Mesenchymal stem cell (in vitro differentiated cells and primary cell): ENCODE measurements at places on chromosomes 7 and 10.

DNA sequence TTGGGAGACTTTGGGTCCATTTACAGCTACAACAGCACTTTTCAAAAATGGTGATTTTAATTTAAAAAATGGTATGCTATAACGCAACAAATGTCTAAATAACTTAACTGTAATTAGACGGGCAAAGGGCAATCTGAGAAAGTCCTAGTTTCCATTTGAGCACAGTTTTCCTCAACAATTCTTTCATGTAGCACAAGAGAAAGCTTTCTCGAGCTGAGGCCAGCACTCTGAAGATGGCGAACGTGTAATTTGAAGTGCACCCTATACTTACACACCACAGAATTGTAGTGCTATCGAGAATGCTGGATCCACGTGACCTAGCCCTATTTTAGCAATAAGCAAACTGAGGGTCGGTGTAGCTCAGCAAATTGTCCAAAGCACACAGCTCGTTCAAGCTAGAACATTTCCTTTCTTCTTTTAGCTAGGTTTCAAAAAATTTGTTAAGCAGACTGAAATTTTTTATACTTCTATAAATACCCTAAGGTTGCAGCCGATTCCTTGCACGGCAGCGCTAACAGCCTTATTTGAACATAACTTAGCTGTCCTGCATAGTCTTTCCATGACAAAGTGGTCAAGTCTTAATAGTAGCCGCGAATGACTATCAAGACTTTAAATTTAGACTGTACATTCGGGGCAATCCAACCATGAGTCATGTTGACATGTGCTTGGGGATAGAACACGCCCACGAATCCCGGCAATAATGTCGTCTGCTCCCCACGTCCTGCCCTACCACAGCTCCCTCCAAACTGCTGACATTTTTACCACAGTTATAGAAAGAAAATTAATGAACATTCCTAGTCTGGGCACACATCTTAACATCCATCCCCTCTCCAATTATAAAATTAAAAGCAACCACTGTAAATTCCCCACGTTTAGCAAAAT lies 10.0 kb downstream of the KLF6 start:
- peak; percentile 96 for DNase-seq

- DNase-seq = no peak
Observed at GRCh38 chr7:3859431-3859830, 558.4 kb downstream of the SDK1 start.

GRCh38 chr10:86350897-86351296 lies 15.7 kb downstream of the GRID1 start:
- no peak for DNase-seq

DNA sequence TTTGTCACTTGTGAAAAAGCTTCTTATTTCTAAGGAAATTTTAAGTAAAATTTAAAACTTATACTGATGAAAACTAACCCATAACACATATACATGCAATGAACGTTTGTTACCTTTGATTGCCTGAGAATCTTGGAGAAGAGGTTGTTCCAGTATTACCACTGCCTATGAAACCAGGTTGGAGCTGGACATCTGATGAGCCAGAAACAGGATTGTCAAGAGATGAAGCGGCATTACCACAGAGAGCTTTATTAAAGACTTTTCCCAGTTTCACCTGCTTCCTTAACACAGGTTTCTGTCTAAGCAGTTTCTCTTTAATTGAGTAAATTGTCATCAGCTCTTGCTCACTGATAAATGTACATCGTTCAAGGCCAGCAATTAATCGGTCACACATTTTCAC lies 9.0 kb upstream of the KIF20B start:
- no peak for DNase-seq

DNA sequence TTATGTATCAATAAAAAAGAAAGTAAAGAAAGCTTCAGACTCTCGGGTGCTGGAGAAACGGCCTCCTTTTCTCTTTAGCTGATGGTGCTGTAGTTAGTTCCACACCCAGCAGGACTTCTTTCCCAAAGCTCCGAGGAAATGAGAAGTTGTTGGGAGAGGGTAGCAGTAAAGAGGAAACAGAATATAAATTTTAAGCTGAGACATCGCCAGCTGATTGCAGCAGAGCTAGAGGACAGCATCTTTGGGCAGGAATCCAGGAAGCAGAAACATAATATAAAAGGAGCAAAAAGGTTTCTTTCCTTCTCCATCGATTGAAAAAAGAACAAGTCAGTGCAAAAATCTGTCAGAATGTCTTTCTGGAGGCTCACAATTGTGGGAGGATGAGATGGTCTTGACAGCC lies 616.9 kb upstream of the FOXK1 start:
- DNase-seq = no peak

DNA sequence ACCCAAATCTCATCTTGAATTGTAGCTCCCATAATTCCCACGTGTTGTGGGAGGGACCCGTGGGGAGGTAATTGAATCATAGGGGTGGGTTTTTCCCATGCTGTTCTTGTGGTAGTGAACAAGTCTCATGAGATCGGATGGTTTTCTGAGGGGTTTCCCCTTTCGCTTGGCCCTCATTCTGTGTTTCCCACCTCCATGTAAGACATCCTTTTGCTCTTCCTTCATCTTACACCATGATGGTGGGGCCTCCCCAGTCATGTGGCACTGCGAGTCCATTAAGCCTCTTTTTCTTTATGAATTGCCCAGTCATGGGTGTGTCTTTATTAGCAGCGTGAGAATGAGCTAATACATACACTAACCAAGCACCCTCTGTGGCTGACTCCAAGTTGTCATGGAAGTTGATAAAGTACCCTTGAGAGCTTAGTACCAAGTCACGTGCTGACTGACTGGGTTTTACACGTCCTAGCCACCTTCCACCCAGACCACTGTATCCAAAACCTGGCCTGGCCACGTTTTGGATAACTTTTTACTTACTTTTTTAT lies 614.4 kb downstream of the SDK1 start:
- peak; percentile 29 for DNase-seq

- no peak for DNase-seq
Observed at GRCh38 chr10:17808971-17809841, at the start of gene MRC1. TSS of gene MRC1 (plus strand) at chr10:17809348. CDS start at chr10:17809466, 118 bp downstream.

DNA sequence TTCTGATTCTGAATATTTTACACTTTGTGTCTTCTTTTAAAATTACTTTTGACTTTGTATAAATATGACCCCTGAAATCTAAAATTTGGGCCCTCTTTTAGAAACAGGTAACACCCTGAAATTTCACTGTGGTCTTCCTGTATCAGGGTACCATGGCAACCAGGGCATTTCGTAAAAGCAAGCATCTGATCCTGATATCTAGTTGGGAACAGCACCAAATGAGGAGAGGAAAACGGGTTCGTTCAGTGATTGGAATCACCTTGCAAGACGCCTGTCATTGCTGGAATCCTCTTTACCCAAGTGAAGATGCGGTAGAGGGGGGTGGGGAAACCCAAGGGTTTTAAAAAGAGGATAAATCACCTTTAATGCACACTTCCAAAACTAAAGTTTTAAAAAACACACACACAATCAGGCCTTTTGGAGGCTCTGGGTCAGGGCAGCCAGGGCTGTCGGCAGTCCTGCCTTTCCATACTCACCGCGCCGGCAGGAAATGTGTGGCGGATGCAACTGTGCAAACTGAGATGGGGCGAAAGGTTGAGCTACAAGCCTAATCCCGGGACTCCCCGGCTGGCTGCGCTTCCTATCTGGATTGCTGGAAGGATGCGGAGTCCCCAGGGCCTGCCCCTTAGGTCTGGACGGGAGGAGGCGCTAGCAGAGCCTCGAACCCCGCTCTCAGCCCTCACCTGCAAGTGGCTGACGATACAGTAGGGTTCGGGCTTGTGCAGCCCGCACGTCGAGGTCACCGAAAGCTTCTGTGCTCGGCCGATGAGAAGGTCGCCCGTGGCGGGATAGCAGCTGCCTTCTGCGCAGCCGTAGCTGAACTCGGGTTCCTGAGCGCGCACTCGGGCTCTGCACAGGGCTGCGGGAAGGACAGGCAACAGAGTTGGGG lies 1.8 kb downstream of the LAMB1 start:
- DNase-seq = peak; percentile 58

- no peak for DNase-seq
Observed at GRCh38 chr7:152998420-152998819, 238.9 kb downstream of the ACTR3B start.

GRCh38 chr10:102775935-102776669 lies 32.4 kb downstream of the WBP1L start:
- DNase-seq = peak; percentile 97

DNA sequence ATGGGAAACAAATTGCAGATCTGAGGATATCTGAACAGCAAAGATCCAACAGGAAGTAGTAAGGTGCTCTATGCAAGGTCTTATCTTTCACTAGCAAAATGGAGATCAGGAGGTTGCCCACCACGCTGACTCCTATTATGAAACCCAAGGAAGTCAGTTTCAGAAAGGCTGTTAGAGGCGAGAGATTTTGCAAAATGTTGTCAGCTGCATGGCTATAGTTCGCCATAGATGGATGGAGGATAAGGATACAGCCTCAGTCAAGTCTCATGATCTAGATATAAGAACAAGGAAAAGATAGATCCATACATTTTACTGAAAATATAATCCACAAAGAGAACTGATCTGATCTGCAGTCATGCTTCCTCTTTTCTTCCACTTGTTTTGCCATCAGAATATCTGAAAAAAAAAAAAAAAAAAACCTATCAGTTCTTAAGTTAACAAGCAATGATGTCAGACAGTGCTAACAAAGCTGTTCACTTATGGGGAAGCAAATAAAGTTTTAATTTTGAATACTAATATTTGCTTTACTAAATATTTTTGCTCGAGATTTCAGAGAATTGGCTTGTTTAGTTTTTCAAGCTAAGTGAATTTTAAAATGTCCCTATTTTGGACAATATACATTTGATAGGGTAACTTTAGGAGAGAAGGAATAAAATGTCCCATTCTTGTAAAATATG lies 2.0 kb downstream of the GPR85 start:
- DNase-seq = no peak

DNA sequence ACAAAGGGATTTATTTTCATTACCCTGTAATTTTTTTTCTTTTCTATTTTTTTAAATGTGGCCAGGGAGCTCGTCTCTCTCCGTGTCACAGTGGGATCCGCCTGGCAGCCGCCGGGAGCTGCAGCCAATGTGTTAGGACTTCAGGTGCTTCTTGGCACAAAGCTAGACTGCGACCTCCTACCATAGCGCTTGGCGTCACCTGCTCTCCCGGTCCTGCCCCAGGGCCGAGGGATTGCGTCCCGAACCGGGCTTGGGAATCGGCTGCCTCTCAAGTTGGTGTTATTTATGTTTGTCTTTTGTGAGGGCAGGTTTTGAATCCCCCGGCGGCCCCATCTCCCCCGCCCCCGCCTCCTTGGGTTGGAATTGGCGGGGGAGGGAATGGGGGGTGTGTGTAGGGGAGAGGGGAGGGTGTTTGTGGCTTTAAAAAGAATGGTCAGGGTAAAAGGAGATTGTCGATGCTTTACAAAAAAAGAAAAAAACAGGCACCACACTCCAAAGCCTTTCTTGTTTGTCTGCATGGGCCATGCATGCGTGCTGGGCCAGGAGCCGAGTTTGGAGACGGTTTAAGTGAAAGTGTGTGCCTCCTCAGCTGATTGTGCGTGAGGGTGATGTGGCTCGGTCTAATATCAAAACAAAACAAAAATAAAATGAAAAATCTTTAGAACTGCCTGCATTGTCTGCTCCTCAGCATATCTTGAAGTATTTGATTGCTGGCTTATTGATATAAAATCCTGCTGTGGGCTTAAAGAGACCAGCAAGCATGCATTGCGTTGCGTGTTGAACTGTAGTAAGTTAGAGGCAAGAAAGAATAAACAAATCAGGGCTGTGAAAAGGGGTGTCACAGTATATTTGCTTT lies 1.2 kb downstream of the PPP1R9A start:
- DNase-seq = peak; percentile 32
